ENCODE measurements at places on chromosomes 7 and 10. TPM values are rescaled to one million over a fixed set of nuclear protein-coding genes. Genes with fewer than 3 reads are reported as not detected.

DNA sequence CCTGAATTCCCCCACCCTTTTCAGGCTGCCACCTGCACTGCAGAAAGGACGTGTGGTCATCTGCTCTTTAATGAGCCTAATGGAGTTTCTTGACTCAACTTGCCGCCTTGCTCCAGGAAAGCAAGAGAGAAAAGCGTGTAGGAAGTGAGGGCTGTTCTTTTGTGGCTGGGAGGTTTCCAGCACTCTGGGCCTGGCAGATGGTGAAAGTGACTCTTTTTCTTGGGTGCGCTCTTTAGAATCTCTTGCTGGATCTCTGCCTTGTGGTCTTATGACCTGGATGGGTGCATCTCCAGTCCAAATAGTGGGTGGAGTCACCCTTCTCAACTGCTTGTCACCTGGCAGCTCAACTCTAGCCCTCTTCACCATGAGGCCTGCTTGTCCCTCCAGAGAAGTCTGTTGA lies 244.0 kb downstream of the SORCS1 start:
- H3K36me3 ChIP-seq: no peaks in the 10 kb centered on the region
- no peak for DNase-seq
- no peak overlapping the region for H3K27ac ChIP-seq
- H3K4me1 ChIP-seq: no peaks in the 10 kb centered on the region

DNA sequence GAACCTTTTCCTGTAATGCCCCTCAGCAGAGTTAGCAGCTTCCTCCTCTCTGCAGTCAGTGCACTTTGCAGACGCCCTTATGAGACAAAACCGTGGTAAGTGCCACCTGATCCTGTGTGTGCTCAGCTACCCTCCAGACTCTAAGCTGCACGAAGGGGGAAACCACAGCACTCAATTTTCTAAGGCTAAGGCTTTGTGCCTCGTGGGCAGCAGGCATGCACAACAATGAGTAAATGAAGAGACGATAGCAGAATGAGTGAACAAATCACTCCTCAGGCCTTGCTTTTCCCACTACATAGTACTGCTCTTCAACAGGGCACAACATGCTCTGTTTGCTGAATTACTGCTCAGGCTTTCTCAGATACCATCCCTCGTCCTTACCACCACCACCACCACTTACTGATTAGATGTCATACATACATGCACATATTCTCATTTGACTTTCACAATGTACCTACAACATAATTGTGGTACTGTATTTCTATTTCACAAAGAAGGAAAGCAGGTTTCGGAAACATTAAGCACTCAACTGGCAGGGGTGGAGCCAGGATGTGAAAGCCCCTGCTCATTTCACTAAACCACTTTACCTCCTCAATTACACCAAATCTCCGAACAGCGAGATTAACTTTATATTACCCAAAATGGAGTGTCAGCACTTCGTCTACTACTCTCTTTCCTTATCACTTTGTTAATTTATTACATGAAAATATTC lies 85.4 kb downstream of the ICA1 start:
- no peak for DNase-seq
- H3K36me3 ChIP-seq: no peaks in the 10 kb centered on the region
- H3K27ac ChIP-seq: no peak overlapping the region

DNA sequence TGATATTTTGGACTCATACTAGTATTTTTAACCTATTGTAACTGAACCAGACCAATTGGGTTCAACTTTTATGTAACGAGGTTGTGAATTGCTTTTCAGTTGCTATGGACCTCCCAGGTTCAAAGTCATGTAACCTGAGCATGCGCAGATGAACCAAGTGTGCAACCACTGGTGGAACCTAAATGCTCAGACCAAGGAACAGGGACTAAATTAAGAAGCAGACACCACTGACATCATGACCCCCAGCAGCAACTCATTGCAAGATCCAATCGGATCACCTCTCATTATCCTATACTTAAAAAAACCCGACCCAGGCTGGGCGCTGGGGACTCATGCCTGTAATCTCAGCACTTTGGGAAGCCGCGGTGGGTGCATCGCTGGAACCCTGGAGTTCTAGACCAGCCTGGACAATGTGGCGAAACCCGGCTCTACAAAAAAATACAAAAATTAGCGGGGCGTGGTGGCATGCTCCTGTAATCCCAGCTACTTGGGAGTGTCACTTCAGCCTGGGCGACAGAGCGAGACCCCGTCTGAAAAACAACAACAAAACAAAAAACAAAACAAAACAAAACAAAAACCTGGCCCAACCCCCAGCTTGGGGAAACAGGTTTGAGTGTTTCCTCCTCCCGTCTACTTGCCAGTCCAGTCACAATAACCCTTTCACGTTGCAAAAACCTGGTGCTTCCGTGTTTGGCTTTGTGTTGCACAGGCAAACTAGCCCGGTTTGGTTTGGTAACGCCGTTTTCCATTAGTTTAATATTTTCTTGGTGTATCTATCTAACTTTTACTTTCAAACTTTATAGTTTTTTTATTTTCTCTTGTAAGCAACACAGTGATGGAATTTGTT lies 11.3 kb upstream of the ZNF518A start:
- H3K27ac ChIP-seq: no peak overlapping the region
- H3K36me3 ChIP-seq: no peaks in the 10 kb centered on the region
- H3K4me3 ChIP-seq: no peak overlapping the region
- no peak for DNase-seq
- H3K27me3 ChIP-seq: peaks cover 8% of the 10 kb centered on the region
- H3K4me1 ChIP-seq: no peaks in the 10 kb centered on the region

DNA sequence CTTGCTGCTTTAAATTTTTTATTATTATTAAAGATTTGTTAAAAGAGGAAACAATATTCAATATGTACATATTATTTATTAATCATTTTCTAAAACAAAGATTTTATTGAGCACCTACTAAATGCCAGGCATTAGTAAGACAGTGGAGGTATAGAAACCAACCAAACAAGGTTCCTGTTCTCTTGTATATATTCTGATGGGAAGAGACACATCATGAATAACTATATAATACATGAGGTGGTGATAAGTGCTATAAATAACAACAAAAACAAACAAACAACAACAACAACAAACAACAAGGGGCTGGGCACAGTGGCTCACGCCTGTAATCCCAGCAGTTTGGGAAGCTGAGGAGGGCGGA lies 630 bp upstream of the LIPA start:
- DNase-seq: no peak
- peak overlapping the region; percentile 99 for H3K4me3 ChIP-seq
- H3K36me3 ChIP-seq: no peaks in the 10 kb centered on the region
- H3K27ac ChIP-seq: peak overlapping the region; percentile 82
- H3K4me1 ChIP-seq: peaks cover 9% of the 10 kb centered on the region
- H3K27me3 ChIP-seq: no peaks in the 10 kb centered on the region

GRCh38 chr10:79132681-79133381 lies 64.1 kb downstream of the ZMIZ1 start:
- no peak overlapping the region for H3K27ac ChIP-seq
- H3K36me3 ChIP-seq: no peaks in the 10 kb centered on the region
- no peak overlapping the region for H3K4me3 ChIP-seq
- H3K27me3 ChIP-seq: no peaks in the 10 kb centered on the region

Gene WNT8B
- total RNA-seq: not detected

DNA sequence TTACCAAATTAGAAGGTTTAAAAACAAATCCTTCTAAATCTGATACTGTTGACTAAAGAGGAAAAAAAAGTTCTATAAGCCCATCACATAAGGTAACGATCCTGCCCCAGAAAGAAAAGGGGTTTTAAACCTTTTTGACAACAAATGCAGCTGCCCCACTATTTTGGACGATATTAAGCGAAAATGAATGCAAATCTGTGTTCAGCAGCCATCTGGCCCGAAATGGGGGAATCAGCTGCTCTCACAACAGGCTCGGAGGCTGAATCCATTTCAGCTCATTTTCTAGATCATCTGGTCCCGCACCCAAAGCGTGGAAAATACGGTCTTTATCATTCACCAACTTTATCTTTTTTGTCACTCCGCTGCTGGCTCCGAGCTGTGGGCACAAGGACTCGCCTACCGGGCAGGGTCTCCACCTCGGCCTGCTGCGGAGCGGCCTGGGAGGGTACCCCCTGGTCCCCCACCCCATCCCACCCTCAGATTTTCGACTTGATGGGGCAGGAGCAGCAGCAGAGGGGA lies 2.4 kb upstream of the EBF3 start:
- H3K36me3 ChIP-seq: no peaks in the 10 kb centered on the region
- H3K27me3 ChIP-seq: no peaks in the 10 kb centered on the region
- peak overlapping the region; percentile 83 for H3K4me3 ChIP-seq
- no peaks in the 10 kb centered on the region for H3K4me1 ChIP-seq
- peak overlapping the region; percentile 46 for H3K27ac ChIP-seq

DNA sequence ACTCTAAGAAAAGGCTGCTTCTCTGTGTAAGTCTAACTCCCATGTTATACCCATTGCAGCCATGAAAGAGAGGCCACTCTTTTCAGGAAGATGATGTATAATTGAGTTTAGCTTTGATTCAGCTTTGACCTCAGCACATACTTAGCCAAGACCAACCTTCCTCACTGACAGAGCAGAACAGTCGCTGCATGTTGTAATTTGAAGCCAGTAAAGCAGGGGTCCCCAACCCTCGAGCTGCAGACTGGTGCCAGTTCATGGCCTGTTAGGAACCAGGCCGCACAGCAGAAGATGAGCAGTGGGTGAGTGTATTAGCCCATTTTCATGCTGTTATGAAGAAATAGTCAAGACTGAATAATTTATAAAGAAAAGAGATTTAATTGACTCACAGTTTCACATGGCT lies 223.9 kb downstream of the GPR158 start:
- no peaks in the 10 kb centered on the region for H3K4me1 ChIP-seq
- H3K27me3 ChIP-seq: no peaks in the 10 kb centered on the region
- H3K27ac ChIP-seq: no peak overlapping the region
- DNase-seq: no peak
- H3K36me3 ChIP-seq: no peaks in the 10 kb centered on the region

Gene DNAJC12
- 5.8 TPM for total RNA-seq

- no peak overlapping the region for H3K27ac ChIP-seq
- no peaks in the 10 kb centered on the region for H3K36me3 ChIP-seq
- no peak for DNase-seq
- H3K4me3 ChIP-seq: no peak overlapping the region
- H3K27me3 ChIP-seq: peaks cover 2% of the 10 kb centered on the region
These were observed 573.9 kb downstream of the TCERG1L start for GRCh38 chr10:130737621-130738020.

- no peaks in the 10 kb centered on the region for H3K4me1 ChIP-seq
- H3K36me3 ChIP-seq: no peaks in the 10 kb centered on the region
- peak overlapping the region; percentile 81 for H3K4me3 ChIP-seq
- DNase-seq: no peak
These were observed 3.3 kb downstream of the AHR start for GRCh38 chr7:17301471-17302456.

Gene FZD1
- 1.9 TPM for total RNA-seq

All from psoas muscle (tissue), 8 donors.